ENCODE measurements at places on chromosomes 7 and 10.

DNA sequence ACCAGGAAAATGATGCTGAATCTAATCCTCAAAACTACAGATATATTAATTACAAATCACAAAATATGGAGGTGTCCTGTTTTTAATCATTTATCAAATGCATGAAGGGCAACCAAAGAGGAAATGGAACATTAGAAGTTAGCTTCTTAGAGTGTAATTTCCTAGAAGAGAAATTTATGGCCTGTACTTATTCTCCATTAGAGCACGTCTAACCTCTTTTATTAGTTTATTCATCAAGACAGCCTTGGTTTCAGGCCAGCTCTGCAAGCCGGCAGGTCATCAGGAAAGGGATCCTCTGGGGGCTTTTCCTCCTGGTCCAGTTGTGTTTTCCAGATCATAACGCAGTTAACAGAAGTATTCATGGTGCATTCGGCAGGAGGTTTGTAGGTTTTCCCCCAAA is 517.6 kb downstream of the KCNMA1 start:
- no peak for DNase-seq

GRCh38 chr7:2138146-2138765 is 94.5 kb downstream of the MAD1L1 start:
- peak; percentile 37 for DNase-seq

DNA sequence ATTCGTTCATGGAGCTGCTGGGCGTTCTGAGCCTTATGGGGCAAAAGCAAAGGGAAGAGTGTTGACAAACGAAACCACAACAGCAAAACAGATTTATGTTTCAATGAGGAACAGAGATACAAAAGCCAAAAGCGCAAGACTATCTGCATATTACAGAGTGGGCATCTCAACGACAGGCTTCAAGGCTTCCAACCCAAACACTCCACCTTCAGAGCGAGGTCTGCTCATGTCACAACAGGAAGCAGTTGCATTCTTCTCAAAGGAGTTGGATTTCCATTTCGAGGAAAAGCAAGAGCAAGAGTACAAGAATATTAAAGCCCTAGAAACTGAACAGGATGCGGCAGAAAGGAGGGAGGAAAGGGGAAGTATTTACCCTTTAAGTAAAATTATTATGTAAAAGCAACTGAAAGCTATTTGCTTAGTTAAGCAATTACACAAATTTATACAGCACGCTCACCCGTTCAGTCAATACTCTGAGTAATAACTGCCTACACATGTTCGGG is 189.3 kb downstream of the ELMO1 start:
- no peak for DNase-seq

- no peak for DNase-seq
Observed at GRCh38 chr10:43930777-43931176, 282.1 kb upstream of the ZNF32 start.

GRCh38 chr7:157403646-157404401 is 67.0 kb downstream of the DNAJB6 start:
- DNase-seq: no peak

GRCh38 chr7:4854916-4855315 is 6.9 kb downstream of the PAPOLB start:
- DNase-seq: no peak

GRCh38 chr10:88062385-88062784 is 199.0 kb downstream of the PTEN start:
- no peak for DNase-seq

- no peak for DNase-seq
Observed at GRCh38 chr10:10826125-10826524, 191.5 kb upstream of the CELF2 start.

DNA sequence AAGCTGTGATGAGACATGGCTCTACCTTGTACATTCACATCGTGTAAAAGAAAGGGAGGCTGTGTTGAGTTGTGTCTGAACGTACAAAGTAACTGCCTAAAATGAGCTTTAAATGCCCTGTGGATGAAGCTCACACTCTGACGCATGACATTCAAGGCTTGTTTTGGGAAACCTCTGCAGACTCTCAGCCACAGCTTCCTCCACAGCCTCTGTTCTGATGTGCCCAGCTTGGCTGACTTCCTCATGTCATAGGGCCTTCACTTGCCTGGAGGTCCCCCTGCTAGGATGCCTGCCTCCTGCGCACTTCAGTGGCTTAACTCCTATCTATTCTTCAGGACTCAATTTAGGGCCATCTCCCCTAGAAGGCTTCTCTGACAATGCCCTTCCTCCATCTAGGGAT is 230.0 kb upstream of the HABP2 start:
- DNase-seq: peak; percentile 13

- no peak for DNase-seq
Observed at GRCh38 chr7:30681331-30681797, 892 bp downstream of the CRHR2 start.

DNA sequence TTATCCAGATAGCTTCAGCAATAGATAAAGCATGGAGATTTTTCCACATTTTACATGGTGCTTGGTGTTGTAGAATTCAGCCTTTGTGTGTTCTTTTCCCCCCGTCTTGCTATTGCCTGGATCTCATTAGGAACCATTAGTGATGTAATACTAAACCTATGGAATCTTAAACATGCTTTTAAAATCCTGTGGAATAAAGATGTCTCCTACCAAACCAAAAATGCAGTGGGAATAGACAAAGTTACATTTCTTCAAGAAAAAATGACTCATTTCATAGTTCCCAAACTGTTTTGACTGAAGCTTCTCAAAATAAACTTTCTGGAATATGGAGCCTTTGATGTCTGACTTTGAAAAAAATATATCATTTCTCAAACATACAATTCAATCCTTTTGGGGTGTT is 44.0 kb downstream of the CALD1 start:
- no peak for DNase-seq

- no peak for DNase-seq
Observed at GRCh38 chr10:46068905-46069304, 22.8 kb upstream of the MSMB start.

GRCh38 chr10:3068968-3069737 is 1.8 kb downstream of the PFKP start:
- peak; percentile 30 for DNase-seq

DNA sequence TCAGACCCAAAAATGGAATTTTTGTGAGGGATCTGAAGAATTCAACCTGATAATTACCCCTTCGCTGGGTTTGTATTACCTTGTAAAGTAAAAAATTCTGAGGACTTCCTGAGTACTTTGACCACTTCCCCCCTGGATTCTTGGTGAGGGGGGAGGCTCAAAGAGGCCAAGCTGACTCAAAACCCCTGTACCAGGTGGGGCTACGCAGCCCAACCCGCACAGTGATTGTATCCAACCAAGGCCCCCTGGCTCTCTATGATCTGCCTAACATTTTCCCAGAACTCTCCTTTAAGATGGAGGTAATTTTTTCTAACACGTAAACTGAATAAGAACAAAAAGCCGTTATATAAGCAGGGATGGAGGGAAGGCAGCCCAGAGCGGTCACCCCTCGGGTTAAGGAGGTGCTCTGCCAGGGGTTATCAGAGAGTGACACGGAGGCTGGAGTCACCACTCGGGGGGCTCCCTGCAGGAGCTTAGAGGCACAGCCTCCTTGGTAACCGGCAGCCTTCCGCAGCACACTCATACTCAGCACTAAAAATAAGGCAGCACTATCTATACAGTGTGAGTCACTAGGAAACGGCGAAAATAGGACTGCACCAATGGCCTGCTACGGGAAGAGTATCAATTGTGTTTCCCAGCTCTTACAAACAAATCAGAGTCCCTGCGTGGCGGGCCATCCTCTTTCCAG is 255.4 kb downstream of the ELMO1 start:
- DNase-seq: no peak

- DNase-seq: peak; percentile 67
Observed at GRCh38 chr10:119270762-119271366, 63.5 kb downstream of the GRK5 start.

DNA sequence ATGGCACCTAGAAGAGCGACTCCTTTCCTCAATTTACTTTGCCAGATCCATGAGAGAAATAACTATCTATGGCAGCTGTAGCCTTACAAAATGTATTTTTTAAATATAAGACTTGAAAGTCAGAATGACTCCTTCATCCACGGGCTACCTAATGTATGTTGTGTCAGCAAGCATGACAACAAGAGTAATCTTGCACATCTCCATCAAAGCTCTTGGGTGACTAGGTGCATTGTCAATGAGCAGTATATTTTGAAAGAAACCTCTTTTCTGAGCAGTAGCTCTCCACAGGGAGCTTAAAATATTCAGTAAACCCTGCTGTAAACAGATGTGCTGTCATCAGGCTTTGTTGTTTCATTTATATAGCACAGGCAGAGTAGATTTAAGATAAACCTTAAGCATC is 757.2 kb upstream of the PHF14 start:
- DNase-seq: no peak

- DNase-seq: no peak
Observed at GRCh38 chr7:18499407-18500177, 4.0 kb downstream of the HDAC9 start.

- no peak for DNase-seq
Observed at GRCh38 chr7:156105337-156106106, 293.3 kb upstream of the SHH start.

- DNase-seq: no peak
Observed at GRCh38 chr7:96479015-96479645, 157.2 kb upstream of the SLC25A13 start.

DNA sequence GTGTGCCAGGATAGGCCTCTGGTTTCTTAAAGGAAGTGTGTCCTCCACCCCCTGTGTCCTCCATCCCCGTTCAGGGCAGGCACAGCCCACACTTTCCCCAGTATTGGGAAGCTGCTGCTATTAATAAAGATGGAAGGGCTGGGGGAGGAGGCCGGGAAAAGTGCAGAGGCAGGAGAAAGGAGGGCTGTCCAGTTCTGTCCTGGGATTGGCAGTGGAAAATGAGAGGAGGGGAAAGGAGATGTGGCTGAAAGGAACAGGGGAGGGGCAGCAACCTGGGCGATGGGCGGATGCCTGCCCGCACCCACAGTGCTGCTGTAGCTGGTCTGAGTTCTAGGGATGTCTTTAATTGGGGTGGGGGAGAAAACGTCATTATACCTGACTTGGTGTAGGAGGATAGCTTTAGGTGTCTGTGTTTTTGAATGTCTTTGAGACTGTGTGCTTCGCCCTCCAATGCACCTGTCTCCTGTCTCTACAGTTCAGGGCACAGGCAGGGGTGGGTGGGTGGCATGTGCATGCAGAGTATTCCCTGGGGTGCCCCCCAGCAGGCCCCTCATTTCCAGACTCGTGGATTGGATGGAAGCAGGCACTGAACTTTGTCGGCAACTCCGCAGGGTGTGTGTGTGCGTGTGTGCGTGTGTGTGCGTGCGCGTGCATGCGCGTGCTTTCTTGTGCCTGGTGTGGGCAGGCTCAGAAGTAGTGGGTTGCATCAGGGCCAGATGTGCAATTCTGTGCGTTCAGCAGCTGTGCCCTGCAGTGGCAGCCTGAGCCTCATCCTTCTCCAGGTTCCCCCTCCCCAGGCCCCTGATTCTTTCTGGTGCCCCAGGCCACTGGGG is 2.5 kb downstream of the TRIM8 start:
- DNase-seq: peak; percentile 55

- no peak for DNase-seq
Observed at GRCh38 chr10:84783386-84783785, 455.0 kb downstream of the CCSER2 start.

- DNase-seq: no peak
Observed at GRCh38 chr7:151157645-151158329, 9.7 kb downstream of the GBX1 start.

DNA sequence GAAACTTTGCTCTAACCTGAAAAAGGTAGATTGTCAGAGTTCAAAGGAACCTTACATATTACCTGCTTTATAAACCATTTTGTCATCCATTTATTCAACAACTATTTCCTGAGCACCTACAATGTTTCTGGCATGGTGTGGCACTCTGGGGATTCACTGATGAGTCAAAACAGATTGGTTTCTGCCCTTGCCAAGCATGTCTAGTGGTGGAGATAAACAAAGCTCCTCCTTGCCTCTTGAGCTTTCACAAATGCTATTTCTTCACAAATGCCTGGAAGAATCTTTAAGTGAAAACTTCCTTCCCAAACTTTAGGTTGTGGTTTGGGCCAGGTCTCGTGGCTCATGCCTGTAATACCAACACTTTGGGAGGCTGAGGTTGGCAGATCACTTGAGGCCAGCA is 85.1 kb upstream of the RELN start:
- DNase-seq: no peak

- no peak for DNase-seq
Observed at GRCh38 chr10:88702848-88703597, 3.0 kb upstream of the LIPK start.

Measured in CD4-positive, alpha-beta T cell treated with Interleukin-12 subunit alpha and Interleukin-12 subunit beta, for 1 hour (primary cell).